ENCODE measurements at places on chromosomes 7 and 10. TPM values are rescaled to one million over a fixed set of nuclear protein-coding genes. Genes with fewer than 3 reads are reported as not detected.

DNA sequence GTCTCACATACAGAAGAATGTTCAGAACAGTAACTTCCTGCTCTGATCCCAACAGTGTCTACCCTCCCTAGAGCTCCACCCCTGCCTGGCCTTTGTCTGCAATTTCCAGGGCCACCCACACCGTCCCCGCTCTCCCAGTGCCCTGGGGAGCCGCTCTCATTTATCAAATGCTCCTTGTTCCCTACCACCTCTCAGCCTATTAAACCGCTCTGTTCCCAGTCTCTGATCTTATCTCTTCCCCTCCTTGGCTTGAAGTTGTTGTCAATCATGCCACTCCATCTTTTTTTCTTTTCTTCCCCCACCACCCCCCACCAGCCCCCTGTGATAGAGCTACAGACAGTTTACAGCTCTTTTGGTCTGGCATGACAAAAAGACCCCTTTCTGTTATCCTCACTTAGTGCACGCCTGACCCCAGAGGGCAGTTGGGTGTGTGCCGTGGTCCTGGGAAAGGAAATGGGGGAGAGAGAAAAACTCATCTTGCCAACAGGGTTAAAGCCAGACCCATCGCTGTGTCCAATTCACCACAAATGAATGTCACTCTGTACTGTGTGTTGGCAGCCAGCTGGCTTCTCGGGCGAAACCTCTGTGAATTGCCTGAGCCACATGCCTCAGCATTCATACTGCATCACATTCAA, 28.8 kb upstream of the HECTD2 start:
- no peak for DNase-seq

DNA sequence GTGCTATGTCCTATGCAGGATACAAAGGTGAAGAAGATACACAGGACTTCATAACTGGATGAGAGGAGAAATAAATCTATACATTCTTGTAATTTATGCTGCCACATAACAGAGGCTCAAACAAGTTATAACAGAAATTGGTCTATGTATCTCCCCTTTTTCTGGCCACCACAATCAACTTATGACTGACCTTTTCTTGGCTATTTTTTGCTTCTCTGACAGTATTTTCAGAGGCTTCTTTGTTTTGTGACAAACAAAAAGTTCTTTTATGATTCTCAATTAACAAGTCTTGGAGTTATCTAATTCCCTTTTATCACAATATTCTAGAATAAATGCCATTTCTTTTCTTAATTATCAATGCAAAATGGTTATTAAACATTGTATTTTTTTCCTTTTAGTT, 953.0 kb upstream of the ZWINT start:
- DNase-seq, result no peak

NYAP1 gene
- total RNA-seq, result 0.95 TPM

DNA sequence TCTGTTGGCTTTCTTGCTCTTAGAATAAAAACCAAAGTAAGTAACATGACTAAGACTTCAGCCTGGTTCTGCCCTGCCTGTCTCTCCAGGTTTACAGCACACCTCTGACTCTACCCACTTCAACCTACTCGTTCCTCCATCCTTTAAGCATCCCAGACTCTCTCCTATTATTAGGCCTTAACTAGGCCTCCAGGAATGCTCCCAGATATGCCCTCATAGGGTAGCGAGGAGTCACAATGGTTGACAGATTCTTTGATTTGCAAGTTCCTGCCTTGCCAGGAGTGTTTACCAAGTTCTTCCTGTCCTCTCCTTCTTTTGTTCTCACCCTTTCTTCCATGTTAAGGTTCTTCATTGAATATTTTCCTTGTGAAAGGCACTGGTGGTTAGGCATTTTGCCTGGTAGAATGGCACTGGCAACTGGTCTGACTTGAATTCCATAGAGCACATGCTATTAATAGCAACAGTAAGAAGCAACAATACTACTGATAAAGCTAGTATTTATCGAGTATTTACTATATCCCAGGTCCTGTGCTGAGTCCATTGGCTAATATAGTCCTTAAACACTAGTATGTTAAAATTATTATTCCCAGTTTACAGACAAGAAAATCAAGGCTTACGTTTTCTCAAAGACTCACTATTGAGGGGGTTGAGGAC, 327.9 kb upstream of the PRKCQ start:
- DNase-seq, result no peak

DNA sequence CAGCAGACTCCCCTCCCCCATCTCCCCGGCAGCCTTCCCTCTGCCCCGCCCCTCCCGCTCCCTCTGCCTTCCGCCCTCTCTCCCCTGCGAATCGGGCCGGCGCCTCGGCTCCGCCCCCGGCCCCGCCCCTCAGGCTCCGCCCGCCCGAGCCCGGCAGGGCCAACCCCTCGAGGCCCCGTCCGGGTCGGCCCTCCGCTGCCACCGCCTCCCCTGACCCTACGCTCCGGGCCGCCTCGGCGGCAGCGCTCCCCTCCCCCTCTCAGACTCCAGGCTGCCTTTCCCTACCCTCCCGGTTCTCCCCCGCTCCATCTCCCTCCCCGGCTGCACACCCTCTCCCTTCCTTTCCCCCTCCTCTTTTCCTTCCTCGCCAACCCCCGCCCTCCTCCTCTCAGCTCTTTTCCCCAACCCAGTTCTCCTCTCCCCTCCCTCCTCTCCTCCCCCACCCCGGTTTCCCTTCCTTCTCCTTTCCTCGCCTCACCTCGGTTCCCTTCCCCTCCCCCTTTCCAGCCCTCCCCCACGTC, 1.6 kb downstream of the ZNF467 start:
- peak; percentile 38 for DNase-seq

DNA sequence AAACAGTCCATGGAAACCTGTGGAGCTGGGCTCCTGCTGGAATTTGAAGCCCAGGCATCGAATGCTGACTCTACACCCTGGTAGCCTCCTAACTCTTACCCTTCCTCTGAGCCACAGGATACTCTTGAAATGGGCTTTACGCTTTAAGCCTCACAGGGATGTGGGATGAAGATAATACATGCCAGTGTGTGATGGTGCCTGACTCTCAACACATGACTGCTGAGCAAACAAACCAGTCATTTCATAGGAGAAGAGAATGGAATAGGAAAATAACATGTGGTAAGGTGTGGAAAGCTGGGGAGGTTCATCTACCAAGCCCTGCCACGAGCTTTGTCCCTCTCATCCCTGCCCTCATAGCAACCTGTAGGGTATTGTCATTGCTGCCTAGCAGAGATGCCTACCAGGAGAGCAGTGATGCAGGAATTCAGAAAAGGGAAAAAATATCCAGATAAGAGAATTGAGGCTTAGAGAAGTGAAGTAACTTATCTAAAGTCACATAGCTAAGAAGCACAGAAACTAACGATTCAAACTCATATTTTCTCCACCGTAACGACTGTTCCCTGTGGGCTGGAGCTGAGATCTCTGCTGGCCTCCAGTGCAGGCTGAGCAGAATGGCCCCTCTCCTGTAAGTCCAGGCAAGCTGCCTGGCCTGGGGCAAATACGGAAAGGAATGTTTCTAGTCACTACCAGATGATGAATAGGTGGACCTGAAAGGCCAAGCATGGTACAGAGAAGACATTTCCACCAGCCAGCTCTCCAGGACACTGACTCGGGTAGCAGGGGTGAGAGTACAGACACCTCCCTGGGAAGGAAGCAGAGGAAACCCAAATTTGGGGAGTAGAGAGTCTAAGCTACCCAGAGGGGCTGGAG, 90.2 kb upstream of the DUSP5 start:
- no peak for DNase-seq

GRCh38 chr7:2537981-2538851, 17.1 kb downstream of the BRAT1 start:
- DNase-seq, result peak; percentile 1

DNA sequence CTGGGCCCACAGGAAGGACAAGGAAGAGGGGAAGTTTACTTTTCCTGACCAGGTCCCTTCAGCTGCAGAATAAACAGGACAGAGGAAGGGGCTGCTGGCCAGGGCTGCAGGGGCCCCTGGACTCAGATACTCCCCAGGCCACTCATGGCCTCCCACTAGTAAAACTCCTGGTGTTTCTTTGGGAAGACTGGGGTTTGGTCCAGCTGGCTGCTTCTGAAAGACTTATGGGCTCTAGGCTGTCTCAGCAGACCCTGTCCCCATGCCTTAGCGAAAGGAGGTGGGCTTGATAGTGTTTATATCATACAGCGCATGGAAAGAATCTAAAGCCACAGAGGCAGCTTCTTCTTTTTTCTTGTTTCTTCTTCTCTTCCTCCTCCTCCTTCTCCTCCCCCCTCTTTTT, 56.4 kb downstream of the PALD1 start:
- DNase-seq, result no peak

DNA sequence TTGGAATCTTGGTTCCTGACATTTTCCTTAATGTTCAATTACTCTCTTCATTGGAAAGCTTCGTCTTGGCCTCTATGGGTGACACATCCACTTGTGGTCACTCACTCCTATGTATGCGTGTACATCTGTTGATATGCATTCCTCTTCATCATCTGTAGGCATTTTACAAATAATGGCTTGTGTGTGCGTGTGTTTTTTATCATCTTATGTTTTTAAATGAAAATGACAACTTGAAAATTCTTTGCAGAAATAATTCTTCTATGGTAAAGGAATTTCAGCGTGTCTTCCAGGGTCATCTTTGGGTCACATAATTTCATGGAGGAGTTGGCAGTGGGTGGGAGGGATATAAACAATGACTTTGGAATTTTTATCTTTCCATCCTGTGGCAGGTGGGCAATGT, 925.1 kb downstream of the LRMDA start:
- no peak for DNase-seq

DNA sequence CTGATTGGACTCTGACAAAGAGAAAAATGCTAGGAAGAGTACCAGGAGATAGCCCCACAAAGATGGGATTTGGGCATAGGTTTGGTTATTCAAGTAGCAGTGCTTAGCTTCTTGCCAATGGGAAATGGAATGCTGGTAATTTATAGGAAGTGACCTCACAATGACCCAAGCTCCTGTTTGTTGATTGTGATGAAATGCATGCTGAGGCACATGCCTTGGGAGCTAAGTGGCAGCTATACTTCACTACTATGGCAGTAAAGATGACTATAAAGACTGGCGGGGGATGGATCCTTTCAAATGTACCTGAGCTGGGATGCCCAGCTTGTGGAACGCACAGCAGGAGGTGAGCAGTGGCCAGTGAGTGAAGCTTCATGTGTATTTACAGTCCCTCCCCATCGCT, 153.8 kb downstream of the ZNF22 start:
- DNase-seq, result no peak

GRCh38 chr10:101563497-101564040, 24.5 kb downstream of the POLL start:
- no peak for DNase-seq

VSTM2A gene
- not detected for total RNA-seq

- DNase-seq, result no peak
Measured at GRCh38 chr7:36951257-36951697, 227.0 kb upstream of the AOAH start.

IGFBP1 gene
- not detected for total RNA-seq

MDH2 gene
- 48.2 TPM for total RNA-seq

- no peak for DNase-seq
Measured at GRCh38 chr7:77667459-77668086, 28.7 kb upstream of the RSBN1L start.

SLC26A3 gene
- total RNA-seq, result not detected

PNLIPRP2 gene
- total RNA-seq, result 2.3 TPM

GRID1 gene
- total RNA-seq, result 0.27 TPM

- no peak for DNase-seq
Measured at GRCh38 chr10:30691639-30692015, 62.1 kb upstream of the LYZL2 start.

- no peak for DNase-seq
Measured at GRCh38 chr10:30036341-30036740, 23.0 kb downstream of the JCAD start.

GRCh38 chr10:45464958-45465567, 91.0 kb downstream of the ALOX5 start:
- no peak for DNase-seq

GRCh38 chr10:86168256-86168655, 198.3 kb downstream of the GRID1 start:
- no peak for DNase-seq

DNA sequence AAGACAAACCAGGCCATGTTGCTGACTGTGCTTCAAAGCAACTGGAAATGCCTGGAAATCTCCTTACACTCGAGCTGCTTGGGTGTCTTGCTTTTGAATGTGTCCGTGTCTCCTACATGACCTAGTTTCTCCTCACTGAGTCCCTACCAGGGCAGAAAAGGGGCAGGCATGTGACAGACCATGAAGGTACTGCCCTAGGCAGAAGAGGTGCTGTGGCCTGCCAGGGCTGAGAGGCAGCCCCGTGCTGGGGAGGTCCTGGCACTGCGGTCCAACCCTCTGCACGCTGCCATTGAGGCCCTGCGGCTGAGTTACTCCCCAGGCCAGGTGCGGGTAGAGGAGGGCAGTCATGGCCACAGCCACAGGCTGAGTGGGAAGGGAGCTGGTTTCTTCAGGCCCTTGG, 159.3 kb downstream of the LYZL1 start:
- no peak for DNase-seq

DNA sequence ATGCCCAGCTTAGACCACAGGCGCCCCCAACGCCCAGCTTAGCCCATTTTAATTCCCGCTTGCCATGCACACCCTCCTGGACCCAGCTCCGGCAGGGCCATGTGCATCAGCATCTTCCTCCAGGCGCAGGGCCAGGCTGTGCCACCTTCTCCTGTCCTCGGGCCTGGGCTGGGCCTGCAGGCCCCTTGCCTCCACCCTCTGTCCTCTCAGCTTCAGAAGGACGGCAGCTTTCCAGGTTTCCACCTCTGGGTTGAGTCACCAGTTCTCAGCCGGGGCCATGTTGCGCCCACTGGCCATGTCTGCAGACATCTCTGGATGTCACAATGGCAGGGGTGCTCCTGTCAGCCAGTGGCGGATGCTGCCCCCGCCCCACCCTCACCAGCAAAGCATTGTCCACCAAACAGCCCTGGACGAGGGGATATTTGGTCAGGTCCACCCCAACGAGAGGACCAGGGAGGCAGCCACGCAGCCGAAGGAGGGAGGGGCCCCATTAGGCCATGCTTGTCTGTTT, 59.1 kb upstream of the NKX6-2 start:
- DNase-seq, result no peak

GRCh38 chr7:148575640-148576411, 14.7 kb upstream of the C7orf33 start:
- DNase-seq, result peak; percentile 28

UPP1 gene
- total RNA-seq, result 18.0 TPM

GRCh38 chr10:106338486-106338885, 826.0 kb downstream of the SORCS1 start:
- no peak for DNase-seq

NKX2-3 gene
- total RNA-seq, result not detected

WDR86 gene
- total RNA-seq, result not detected

FRMPD2 gene
- not detected for total RNA-seq

PDK4 gene
- 316 TPM for total RNA-seq

DNA sequence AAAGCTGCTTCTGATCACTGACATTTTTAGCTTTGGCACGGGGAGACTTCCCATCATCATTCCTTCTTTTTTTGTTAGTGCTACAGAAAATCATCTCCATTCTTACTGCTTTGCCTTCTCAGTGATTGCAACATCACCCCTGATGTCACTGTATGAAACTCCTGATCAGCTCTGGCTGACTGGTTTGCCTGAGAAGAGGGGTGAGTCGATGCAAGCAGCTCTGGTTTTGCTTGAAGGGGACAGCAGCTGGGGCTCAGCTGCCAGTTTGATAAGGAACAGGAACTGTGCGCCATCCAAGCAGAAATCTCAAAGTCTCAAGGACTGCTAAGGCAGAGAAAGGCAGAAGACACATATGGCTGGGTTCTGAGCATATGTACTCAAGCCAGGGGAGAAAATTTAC, 808.5 kb upstream of the CELF2 start:
- DNase-seq, result no peak

- DNase-seq, result no peak
Measured at GRCh38 chr7:39921506-39922175, 28.4 kb upstream of the CDK13 start.
